ENCODE measurements at places on chromosomes 2 and 18. TPM values are rescaled to one million over a fixed set of nuclear protein-coding genes. Genes with fewer than 3 reads are reported as not detected.

DNA sequence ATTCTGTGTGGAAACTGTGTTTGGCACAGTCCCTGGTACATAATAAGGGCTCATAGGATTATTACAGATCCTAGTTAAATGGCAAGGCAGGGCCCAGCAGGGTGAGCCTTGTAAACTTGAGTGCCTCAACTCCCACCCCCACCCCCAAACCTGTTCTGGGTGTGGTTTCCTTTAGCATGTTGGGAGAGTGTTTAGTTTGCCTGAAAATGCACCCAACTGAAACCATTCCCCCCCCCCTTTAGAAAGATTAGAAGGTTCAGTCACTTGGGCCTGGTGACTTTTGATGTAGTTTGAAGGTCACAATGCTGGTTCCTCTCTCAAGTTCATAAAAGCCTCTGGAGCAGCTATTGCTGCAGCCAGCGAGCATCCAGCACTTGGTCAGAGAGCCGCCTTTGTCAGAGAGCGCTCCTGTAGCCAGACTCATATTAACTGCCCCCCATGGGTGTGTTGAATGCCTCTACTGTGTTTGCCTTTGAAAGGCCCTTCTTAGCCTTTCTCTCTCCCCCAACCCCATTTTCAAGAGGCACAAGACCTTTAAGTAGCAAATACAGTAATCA is 113.7 kb downstream of the SPTBN1 start:
- no peak for DNase-seq

DNA sequence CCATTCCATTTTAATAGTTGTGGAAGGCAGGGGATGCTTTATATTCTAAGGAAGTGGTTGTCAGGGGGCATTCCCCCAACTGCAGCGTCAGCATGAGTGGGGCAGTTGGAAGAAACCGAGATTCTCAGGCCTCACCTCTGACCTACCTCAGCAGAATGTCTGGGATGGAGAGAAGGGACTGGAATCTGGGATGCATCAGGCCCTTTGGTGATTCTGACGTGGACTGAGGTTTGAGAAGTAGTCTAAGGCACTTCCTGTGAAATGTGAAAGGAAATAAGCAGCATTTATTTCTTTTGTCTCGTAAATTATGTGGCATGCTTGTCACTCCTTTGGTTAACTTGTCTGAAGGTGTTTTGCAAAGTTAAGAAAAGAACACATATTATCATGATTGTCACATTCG is 540.7 kb upstream of the NETO1 start:
- DNase-seq: no peak

- no peak for DNase-seq
These were observed 41.9 kb downstream of the KCNJ3 start for GRCh38 chr2:154740361-154740760.

- DNase-seq: no peak
These were observed 152.6 kb upstream of the TTC39C start for GRCh38 chr18:23861805-23862470.

GRCh38 chr2:151028691-151029176 is 232.9 kb downstream of the RBM43 start:
- DNase-seq: no peak

Gene QPCT
- total RNA-seq: 1.8 TPM

Gene SAG
- not detected for total RNA-seq

DNA sequence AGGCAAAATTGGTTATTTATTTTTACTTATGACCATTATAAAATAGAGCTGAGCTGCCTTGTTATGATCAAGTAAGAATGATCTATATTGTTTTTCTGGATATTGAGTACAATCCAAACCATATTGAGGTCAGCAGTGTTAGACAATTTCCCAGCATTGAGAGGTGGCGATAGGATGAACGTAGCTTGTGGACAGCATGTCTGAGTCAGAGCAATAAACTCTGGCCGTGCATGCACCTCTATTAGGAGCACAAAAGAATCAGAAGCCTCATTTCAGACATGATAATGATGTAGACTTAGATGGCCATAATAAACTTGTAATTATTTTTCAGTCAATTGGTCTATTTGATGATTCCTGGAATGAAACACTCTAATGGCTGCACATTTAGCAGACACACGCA is 491.6 kb downstream of the RIT2 start:
- DNase-seq: no peak

- DNase-seq: no peak
These were observed 1603.6 kb upstream of the NXPH2 start for GRCh38 chr2:140383781-140384180.

GRCh38 chr2:13770279-13770678 is 862.2 kb upstream of the LRATD1 start:
- DNase-seq: no peak

- no peak for DNase-seq
These were observed 110.2 kb upstream of the LHCGR start for GRCh38 chr2:48865704-48866103.

GRCh38 chr2:202009019-202009481 is 24.6 kb upstream of the FZD7 start:
- no peak for DNase-seq

DNA sequence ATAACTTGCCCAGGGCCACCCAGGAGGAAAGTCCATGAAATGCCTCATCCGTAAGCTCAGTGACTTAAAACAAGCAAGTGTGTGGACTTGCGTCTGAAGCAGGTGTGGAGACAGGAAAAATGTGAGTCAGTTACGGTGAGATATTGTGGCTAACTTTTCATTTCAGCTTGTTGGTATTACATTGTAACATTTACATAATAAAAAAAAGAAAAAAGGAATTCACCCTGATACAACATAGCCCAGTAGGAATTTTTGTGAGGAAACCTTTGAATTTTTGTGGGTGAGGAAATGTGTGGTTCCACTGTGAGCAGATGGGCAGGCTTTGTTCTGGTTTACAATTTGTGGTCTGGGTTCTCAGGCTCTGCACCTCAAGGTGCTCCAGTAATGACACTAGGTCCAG is 33.7 kb upstream of the LYPD6B start:
- DNase-seq: no peak

Gene GPR39
- 0.22 TPM for total RNA-seq

Gene ASTL
- 0.60 TPM for total RNA-seq

- no peak for DNase-seq
These were observed 10.5 kb downstream of the FAM110C start for GRCh38 chr2:35852-36251.

- DNase-seq: peak; percentile 64
These were observed 63.4 kb downstream of the ZCCHC2 start for GRCh38 chr18:62586151-62586774.

- DNase-seq: no peak
These were observed 50.0 kb downstream of the KCNG2 start for GRCh38 chr18:79847606-79848293.

Gene KCNG2
- 0.84 TPM for total RNA-seq

Gene NOTO
- not detected for total RNA-seq

- no peak for DNase-seq
These were observed 336.8 kb downstream of the KCNJ3 start for GRCh38 chr2:155035308-155035707.

DNA sequence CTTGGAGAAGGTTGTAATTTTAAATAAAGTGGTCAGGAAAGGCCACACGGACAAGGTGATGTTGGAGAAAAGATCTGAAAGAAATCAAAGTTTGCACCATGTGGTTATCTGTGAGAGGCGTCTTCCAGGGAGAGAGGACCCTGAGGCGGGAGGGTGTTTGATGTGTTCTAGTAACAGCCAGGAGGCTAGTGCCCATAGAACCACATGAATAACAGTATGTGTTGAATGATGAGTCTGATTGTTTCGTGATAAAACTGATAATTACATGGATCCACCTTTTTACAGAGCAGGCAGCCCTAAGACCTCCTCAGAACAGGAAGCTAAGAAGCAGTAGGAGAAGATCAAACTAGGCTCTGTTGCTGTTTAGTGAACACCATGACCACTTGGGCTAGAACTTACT is 91.4 kb downstream of the SCG2 start:
- no peak for DNase-seq

Gene CREG2
- not detected for total RNA-seq

DNA sequence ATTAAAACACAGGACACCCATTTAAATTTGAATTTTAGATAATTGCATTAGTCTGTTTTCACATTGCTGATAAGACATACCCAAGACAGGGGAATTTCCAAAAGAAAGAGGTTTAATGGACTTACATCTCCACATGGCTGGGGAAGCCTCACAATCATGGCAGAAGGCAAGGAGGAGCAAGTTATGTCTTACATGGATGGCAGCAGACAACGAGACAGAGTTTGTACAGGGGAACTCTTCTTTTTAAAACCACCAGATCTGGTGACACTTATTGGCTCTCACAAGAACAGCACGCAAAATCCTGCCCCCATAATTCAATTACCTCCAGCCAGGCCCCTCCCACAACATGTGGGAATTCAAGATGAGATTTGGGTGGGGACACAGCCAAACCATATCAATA is 79.8 kb upstream of the SMAD2 start:
- DNase-seq: no peak

DNA sequence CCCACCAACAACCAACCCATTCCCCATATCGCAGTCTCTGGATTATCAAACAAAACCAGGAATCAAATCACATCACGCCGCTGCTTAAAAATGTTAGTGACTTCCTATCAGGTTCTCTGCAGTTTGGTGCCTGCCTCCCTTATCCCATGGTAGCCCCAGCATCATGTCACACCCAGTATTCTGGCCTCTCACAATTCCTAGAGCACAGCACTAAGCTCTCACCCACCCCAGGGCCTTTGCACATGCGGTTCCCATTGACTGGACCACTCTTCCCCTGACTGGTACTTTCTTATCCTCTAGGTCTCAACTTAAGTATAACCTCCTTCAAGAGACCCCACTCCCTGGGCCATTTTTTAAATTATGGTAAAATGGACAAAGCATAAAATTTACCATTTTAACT is 12.8 kb downstream of the ATP8B1 start:
- DNase-seq: no peak

Gene LIPG
- not detected for total RNA-seq

Gene TRAF3IP1
- total RNA-seq: 16.6 TPM

DNA sequence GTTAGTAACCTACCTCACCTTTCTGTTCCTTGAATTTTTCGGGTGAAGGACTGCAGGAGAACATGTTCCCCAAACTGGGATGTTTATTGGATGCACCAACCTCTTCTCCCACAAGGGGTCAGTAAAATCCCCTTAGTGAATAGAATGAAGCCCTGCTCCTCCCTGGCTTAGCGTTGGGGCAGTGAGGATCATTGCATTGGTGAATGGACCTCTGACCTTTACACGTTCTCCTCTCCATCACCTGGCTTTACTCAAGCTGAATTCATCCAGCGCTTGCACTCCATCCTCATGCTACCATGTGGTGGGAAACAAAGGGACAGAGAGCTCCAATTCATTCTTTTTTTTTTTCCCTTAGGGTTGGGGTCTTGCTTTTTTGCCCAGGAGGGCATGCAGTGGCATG is 157.2 kb downstream of the MIB1 start:
- peak; percentile 68 for DNase-seq

Gene UGT1A7
- not detected for total RNA-seq

GRCh38 chr2:60368456-60368855 is 185.0 kb downstream of the BCL11A start:
- no peak for DNase-seq

DNA sequence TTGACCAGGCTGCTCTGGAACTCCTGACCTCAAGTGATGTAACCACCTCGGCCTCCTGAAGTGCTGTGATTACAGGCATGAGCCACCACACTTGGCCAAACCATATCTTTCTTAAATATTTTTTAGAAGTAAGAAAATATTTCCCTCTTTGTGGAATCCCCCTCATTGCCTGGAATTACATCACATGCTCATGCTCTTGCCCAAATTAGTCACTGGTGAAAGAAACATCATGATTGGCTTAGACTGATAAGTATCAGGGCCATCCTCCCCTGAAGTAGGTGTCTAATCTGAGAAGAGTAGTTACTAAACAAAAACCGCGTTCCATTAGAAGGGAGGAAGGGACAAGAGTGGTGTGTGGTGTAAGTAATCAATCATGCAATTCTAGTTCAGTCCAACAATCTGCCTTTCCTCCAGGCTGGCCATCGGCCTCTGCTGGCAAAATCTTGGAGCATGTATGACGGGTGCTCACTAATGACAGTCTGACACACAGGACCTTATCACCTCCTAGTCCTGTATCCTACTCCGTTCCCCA is 52.3 kb upstream of the SCG2 start:
- no peak for DNase-seq

- DNase-seq: no peak
These were observed 127.5 kb downstream of the COL4A4 start for GRCh38 chr2:227036527-227036926.

DNA sequence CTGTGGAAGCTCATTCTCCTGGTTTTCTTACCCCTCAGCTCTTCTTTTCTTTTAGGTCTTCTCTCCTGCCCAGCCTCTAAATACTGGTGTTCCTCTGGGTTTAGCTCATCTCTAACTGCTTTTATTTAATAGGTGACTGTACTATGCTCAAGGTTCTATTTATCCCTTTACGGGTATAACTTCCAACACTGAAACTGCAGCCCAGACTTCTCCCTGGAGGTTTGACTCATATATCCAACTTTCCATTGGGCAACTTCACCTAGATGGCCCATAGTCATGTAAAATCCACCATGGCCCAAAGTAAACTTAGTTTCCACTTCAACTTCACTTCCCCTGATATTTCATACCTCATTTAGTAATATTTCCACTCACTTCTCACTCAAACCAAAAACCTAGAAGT is 273.1 kb downstream of the PLCL1 start:
- no peak for DNase-seq

Measured in tibial nerve (tissue), 4 donors.